Stimulated activated CD4-positive, alpha-beta T cell treated with anti-CD3 and anti-CD28 coated beads, Interleukin-12 subunit alpha, Interleukin-12 subunit beta, amount 100 ng/mL, for 24 hours (primary cell): ENCODE measurements at places on chromosomes 3 and 15.

DNA sequence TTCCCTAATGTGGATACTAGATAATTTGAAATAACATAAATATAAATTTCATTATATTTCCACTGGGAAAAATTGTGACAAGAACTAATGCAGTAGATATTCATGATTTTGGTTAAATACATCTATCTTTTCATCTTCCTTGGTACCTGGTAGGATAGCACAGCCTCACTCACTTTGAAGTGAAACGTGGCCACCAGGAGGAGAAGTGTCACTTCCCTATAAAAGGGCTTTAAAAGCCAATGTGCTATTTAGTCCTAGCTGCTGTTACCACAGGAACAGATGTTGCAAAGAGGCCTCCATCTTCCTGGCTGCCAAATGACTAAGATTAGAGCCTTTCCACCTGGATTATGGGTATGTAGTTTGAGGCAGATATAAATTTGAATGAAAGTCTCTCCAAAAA is 140.0 kb downstream of the PLOD2 start:
- DNase-seq, result no peak

- no peak for DNase-seq
These were observed 43.7 kb upstream of the NDUFB4 start for GRCh38 chr3:120552184-120553172.

DNA sequence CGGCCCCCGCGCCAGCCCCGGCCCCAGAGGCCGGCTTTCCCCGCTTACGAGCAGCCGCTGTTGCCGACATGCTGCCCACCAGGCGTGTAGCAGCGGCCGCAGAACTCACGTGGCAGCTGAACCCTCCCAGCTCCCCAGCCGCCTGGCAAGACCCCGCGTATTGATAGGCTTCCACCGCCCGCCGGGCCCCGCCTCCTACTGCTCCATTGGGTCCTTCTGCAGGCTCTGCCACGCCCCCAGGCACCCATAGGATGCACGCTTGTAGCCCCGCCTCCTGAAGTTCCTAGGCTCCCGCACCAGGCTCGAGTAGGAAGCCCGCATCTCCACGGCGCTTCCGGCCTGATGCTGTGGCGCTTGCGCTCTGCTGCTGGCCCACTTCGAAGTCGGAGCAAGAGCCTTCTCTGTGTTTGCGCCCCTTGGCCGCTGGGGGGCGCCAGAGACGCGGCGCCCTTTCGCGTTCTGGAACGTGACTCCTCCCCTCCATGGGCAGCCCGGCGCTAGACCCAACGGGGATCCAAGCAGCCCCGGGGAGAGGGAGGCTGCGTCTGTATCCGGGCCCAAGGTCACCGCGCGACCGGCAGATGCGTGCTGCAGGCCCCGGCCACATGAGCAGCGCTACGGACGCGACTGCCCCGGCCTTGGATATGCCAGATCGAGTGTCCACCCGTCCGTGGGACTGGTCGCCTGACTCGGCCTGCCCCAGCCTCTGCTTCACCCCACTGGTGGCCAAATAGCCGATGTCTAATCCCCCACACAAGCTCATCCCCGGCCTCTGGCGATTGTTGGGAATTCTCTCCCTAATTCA is at the start of the genes PARP3 and RRP9:
PARP3 (plus strand) TSS at position 566 of the 805 bp plus-strand sequence. CDS start 993 bp downstream, outside the sequence.
RRP9 (minus strand) TSS at position 107 of the 805 bp plus-strand sequence; CDS start at position 70, 37 bp downstream.
- DNase-seq, result peak; percentile 100

DNA sequence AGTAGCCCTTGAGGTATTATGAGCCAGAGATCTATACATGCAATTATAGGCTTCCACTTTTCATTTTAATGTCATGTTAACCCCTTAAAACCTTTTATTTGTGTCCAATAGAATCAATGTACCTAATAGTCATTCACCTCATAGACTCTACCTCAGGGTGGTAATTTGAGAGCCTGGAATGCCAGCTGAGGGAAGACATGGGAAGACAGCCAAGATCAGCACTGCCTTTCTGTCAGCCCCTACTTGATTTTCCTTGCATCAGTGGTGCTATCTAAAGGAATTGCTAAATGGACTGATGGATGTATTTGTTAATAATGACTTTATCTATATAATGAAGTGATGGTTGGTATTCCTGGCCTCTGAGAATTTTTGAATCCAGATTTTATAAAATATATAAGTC is 113.3 kb upstream of the GBE1 start:
- no peak for DNase-seq

DNA sequence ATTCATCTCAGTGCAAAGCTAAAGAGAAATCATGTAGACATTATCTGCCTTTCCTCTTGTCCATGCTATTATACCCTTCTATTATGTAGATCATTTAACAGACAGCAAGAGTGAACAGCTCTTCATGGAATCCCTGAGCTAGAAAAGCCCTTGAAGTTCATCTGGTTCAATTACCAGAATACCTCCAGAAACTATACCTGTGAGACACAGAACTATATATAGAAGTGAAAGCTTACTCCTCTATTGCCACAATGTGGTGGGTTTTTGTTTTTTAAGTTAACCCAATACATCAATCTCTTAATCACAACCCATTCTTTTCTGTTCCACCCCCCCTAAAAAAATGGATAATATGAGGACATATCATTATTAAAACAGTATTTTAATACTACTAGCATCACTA is 347.7 kb downstream of the PLCL2 start:
- no peak for DNase-seq

DNA sequence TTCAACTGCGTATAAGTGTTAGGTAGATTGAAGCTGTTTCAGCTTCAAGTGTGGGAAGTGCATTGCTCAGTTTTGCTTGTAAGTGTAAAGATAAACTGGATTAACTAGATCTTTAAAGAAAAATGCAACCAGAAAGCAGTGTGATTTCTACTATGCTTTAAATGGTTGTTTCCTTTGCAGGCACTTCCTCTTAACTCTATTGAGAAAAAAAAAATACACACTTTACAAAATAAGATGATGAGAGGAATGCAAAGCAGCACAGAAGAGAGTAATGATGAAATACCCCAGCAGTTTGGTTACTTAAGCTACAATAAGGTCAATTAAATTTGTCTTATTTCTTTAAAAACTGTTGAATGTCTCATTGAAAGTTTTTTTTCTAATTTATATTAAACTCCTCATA is 40.8 kb downstream of the DPH6 start:
- DNase-seq, result no peak
